Activated naive CD4-positive, alpha-beta T cell treated with anti-CD3 and anti-CD28 coated beads for 36 hours (primary cell): ENCODE measurements at places on chromosomes 7 and 10.
A peak's percentile ranks its signal among the peaks of the same experiment; 100 is the strongest.

GRCh38 chr10:16016688-16017087 is 156.4 kb upstream of the MINDY3 start:
- H3K27ac ChIP-seq = no peak overlapping the region
- no peak for DNase-seq
- no peaks in the 10 kb centered on the region for H3K4me1 ChIP-seq
- no peaks in the 10 kb centered on the region for H3K36me3 ChIP-seq

GRCh38 chr10:74056050-74056818 is 58.3 kb downstream of the VCL start:
- peaks cover 24% of the 10 kb centered on the region for H3K4me1 ChIP-seq
- no peak overlapping the region for H3K4me3 ChIP-seq
- peak; percentile 31 for DNase-seq
- no peaks in the 10 kb centered on the region for H3K36me3 ChIP-seq

DNA sequence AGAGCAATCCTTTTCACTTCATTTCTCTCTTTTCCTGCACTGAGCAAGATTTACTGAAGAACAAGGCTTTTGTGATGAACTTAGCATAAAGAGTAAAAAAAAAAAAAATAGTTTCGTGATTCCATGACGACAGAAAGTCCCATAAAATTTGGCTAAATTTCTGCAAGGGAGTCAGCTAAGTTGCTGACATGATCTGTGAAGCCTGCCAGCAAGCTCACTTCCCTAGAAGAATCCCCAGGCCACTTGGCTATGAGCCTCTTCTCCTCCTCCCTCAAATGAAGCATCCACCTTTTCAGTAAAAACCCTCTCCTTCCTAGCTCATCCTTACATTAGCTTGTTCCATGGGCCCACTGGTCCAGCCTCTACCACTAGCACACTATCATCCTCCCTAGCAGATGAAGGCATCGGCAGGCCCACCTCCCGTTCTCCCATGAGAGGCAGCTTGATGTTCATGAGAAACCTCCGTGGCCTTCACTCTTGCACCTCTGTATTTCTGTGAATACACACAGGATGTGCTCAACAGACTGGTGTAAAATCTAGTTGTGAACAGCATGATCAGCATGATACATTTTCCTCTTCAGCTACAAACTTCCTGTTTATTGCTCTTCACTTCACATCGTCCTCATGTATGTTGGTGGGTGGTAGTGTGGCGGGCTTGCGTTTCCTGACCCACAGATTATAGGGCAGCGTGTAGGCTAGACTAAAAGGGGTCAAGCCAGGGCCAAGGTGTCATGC is 30.9 kb downstream of the GIMAP8 start:
- peaks cover 93% of the 10 kb centered on the region for H3K4me1 ChIP-seq
- peak overlapping the region; percentile 97 for H3K27ac ChIP-seq
- H3K36me3 ChIP-seq = peaks cover 13% of the 10 kb centered on the region
- peak overlapping the region; percentile 69 for H3K4me3 ChIP-seq

DNA sequence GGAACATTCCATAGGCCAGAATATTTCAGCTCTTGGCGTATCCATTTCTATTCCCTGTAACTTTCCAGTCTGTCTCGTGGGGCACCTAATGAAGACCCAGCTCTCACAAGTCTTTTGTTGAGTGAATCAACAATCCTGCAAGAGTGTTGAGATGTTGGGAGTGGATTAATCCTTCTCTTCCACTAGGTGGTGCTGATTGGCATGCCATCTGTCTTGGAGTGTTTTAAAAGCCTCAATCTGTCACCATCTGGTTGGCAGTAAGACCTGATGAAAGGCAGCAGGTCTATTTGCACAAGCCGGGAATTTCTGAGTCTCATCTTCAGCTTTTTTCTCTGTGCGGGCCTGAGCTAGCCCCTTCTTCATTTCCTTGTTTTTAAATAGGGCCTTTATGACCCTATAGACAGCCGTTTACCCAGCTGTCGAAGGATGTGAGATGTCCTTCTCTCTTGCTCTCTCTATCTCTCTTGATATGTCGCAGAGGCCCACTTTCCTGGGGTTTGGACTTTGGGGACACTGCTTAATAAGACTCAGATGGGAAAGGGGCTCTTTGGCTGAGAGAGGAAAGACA is 180.5 kb downstream of the ZNF365 start:
- H3K27me3 ChIP-seq = no peaks in the 10 kb centered on the region
- DNase-seq = peak; percentile 23
- H3K4me1 ChIP-seq = no peaks in the 10 kb centered on the region

GRCh38 chr7:81447351-81447952 is 322.4 kb downstream of the HGF start:
- no peak overlapping the region for H3K4me3 ChIP-seq
- H3K4me1 ChIP-seq = no peaks in the 10 kb centered on the region
- no peak overlapping the region for H3K27ac ChIP-seq
- no peaks in the 10 kb centered on the region for H3K27me3 ChIP-seq

GRCh38 chr10:33067481-33067880 is 109.5 kb upstream of the ITGB1 start:
- no peaks in the 10 kb centered on the region for H3K36me3 ChIP-seq
- peaks cover 2% of the 10 kb centered on the region for H3K4me1 ChIP-seq
- DNase-seq = no peak
- H3K27ac ChIP-seq = no peak overlapping the region
- no peaks in the 10 kb centered on the region for H3K27me3 ChIP-seq

DNA sequence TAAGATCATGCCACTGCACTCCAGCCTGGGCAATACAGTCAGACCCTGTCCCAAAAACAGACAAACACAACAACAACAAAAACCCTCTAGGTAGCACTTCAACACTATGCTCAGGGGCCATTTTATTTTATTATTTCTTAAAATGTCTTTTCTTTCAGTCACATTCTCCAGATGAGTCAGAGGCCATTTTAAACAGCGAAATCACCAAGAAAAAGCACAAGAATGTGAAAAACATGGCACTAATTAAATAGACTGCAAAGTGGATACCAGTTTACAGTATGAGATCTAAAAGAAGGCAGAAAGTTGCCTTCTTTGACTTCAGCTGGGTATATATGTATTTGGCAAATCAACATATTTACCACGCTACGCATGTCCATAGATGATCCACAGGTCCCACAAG is 6.1 kb upstream of the FGL2 start:
- peaks cover 11% of the 10 kb centered on the region for H3K36me3 ChIP-seq
- DNase-seq = no peak
- no peak overlapping the region for H3K4me3 ChIP-seq

GRCh38 chr7:75596727-75597614 is 104.9 kb downstream of the SPDYE5 start:
- H3K27ac ChIP-seq = no peak overlapping the region
- H3K4me1 ChIP-seq = peaks cover 13% of the 10 kb centered on the region
- DNase-seq = no peak
- H3K4me3 ChIP-seq = no peak overlapping the region
- H3K36me3 ChIP-seq = no peaks in the 10 kb centered on the region

- DNase-seq = no peak
- no peak overlapping the region for H3K4me3 ChIP-seq
- no peaks in the 10 kb centered on the region for H3K36me3 ChIP-seq
- H3K4me1 ChIP-seq = no peaks in the 10 kb centered on the region
- no peaks in the 10 kb centered on the region for H3K27me3 ChIP-seq
These were observed 41.7 kb downstream of the ZWINT start for GRCh38 chr10:56319386-56319785.

DNA sequence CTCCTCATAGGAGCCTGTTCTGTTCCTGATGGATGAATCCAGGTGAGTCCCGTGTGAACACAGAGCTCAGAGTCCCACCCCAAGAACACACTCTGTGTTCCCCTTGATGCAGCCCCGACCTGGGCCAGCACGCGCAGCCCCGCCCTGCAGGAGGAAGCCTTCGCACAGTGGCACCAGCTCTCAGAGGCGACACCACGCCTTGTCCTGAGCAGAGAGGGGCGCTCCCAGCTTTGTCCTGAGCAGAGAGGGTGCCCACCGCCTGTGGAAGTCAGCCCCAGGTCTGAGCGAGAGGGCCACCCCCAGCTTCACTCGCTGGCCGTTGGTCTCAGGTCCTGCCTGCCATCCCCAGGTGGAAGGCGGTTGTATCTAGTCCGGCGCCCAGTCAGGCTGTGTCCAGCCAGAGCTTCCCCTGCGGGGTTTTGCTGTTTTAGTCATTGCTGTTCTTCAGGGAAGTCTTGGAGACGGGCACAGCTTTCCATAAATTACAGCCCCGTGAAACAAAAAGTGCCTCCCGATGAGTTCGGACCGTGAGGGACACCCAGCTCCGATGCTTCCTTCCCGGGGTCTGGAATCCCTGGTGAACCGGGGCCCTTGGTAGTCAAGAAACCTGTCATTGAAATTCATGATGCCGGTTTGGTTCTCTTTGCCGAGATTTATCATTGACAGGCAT is 43.6 kb downstream of the NKX6-2 start:
- H3K36me3 ChIP-seq = no peaks in the 10 kb centered on the region
- H3K4me3 ChIP-seq = no peak overlapping the region
- H3K27ac ChIP-seq = no peak overlapping the region
- DNase-seq = no peak

- DNase-seq = no peak
- H3K36me3 ChIP-seq = peaks cover 26% of the 10 kb centered on the region
These were observed 48.8 kb downstream of the DAGLB start for GRCh38 chr7:6398943-6399342.

- no peaks in the 10 kb centered on the region for H3K27me3 ChIP-seq
- H3K4me3 ChIP-seq = no peak overlapping the region
- H3K27ac ChIP-seq = no peak overlapping the region
- H3K36me3 ChIP-seq = no peaks in the 10 kb centered on the region
These were observed 93.9 kb downstream of the RBM20 start for GRCh38 chr10:110737886-110738634.

DNA sequence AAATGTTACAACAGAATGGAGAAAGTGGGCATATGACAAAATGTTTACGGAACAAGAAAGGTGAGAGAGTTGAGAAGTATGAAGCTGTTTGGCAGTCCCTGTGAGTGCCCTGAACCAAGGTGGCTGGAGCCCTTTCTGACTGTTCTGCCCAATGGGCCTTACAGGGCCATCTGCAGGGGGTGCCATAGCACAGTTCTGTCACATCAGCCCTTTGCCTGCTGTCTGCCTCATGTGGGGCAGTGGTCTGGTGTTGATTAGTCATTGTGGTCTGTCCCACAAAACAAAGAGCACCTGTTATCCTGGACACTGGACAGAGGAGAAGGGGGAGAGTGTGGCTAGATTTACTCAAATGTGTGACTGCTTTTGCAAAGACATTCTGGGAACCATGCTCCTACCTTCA is 51.5 kb upstream of the OSBPL3 start:
- peaks cover 35% of the 10 kb centered on the region for H3K4me1 ChIP-seq
- H3K4me3 ChIP-seq = no peak overlapping the region
- no peaks in the 10 kb centered on the region for H3K36me3 ChIP-seq
- no peak overlapping the region for H3K27ac ChIP-seq
- DNase-seq = no peak
- no peaks in the 10 kb centered on the region for H3K27me3 ChIP-seq

- H3K4me3 ChIP-seq = no peak overlapping the region
- no peaks in the 10 kb centered on the region for H3K27me3 ChIP-seq
These were observed 103.6 kb downstream of the HGF start for GRCh38 chr7:81666209-81666608.

DNA sequence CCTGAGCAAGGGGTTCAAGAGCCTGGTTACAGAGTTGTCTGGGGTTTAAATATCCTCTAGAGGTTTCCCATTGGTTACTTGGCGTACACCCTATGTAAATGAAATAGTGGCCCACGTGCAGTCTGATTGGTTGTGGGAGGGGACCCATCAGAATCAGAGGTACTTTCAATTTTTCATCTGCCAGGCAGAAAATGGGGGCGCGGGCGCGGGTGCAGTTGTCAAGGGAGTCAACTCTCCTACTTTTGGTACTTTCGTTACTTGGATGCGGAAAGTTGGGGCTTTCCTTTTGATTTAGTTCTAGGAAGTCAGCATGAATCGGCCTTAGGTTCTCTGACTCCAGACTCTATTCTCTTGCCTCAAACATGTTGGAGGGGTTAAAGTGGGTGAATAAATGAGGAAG is 83.2 kb downstream of the DNAJB9 start:
- H3K36me3 ChIP-seq = no peaks in the 10 kb centered on the region

GRCh38 chr7:48176356-48176893 is 5.2 kb downstream of the ABCA13 start:
- no peak for DNase-seq
- no peak overlapping the region for H3K4me3 ChIP-seq
- H3K4me1 ChIP-seq = no peaks in the 10 kb centered on the region
- H3K27ac ChIP-seq = no peak overlapping the region
- no peaks in the 10 kb centered on the region for H3K36me3 ChIP-seq

GRCh38 chr7:2755531-2755930 is 67.5 kb downstream of the AMZ1 start:
- peaks cover 34% of the 10 kb centered on the region for H3K4me1 ChIP-seq
- no peak overlapping the region for H3K27ac ChIP-seq
- H3K36me3 ChIP-seq = peaks cover 14% of the 10 kb centered on the region

GRCh38 chr10:1739751-1740150 is 2.4 kb upstream of the ADARB2 start:
- H3K4me3 ChIP-seq = no peak overlapping the region
- no peak for DNase-seq
- no peaks in the 10 kb centered on the region for H3K36me3 ChIP-seq

- H3K4me1 ChIP-seq = no peaks in the 10 kb centered on the region
- no peaks in the 10 kb centered on the region for H3K36me3 ChIP-seq
- no peak overlapping the region for H3K27ac ChIP-seq
These were observed 494.1 kb downstream of the SH2D4B start for GRCh38 chr10:81031774-81032173.

- no peaks in the 10 kb centered on the region for H3K27me3 ChIP-seq
- H3K4me3 ChIP-seq = no peak overlapping the region
- peaks cover 25% of the 10 kb centered on the region for H3K36me3 ChIP-seq
- no peaks in the 10 kb centered on the region for H3K4me1 ChIP-seq
- no peak for DNase-seq
These were observed 86.7 kb downstream of the MICU1 start for GRCh38 chr10:72539137-72539536.

DNA sequence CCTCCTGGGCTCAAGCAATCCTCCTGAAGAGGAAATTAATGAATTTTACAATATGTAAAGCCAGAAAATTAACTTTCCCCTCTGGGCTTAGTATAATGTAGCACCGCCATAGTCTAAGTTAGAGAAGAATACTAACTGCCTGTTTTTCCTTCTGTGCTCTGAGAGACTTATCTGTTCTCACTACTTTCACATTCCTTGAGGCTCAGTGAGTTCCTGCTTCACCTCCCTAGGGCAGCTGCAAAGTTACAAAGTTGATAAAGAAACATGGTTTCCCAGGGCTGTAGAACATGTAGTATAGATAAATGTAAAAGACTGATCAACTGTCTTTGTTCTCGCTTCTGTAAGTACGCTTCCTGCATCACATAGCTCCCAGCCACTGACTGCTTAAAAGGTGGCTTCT is 16.0 kb upstream of the OLAH start:
- H3K4me1 ChIP-seq = no peaks in the 10 kb centered on the region
- no peaks in the 10 kb centered on the region for H3K36me3 ChIP-seq
- DNase-seq = no peak
- no peak overlapping the region for H3K4me3 ChIP-seq

DNA sequence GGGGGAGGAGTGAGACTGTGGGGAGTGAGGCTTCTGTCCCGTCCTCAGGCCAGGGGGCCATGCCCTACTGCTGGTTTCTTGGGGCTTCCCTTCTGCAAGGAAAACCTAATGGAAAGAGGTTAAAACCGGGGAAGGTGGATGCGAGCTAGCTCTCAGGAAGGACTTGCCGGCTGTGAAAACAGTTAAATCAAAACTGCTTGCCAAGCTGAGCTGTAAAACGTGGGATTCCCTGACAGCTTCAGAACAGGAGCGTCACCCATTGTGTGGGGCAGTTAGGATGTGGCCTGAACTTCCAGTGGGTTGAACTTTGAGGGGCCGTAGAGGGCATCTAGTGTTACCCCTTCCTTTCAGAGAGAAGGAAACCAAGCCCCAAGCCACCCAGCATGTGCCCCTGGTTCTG is 13.1 kb downstream of the TSPAN15 start:
- H3K27ac ChIP-seq = no peak overlapping the region
- no peak overlapping the region for H3K4me3 ChIP-seq
- no peaks in the 10 kb centered on the region for H3K36me3 ChIP-seq
- peaks cover 12% of the 10 kb centered on the region for H3K4me1 ChIP-seq
- no peaks in the 10 kb centered on the region for H3K27me3 ChIP-seq
- no peak for DNase-seq
